ENCODE measurements at places on chromosomes 6 and 20.
A peak's percentile ranks its signal among the peaks of the same experiment; 100 is the strongest.

DNA sequence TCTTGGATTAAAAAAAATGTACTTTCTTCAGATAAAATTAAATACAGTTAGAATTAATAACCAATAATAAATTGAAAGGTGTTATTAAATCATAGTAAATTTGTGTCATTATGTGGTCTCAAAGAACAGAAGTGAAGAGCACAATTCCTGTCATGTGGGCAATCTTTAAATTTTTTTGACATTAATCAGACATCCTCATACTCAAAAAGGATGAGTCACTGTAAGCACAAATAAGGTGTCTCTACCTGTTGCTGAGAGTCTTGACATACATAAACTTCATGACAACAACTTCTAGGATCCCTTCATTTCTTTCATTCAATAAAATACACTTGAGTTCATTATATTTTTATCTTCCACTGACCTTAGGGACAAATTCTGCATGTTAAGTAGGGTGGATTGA is 76.1 kb downstream of the SLC22A3 start:
- no peak for DNase-seq

- peak; percentile 51 for DNase-seq
Observed at GRCh38 chr6:75196081-75196687, 9.7 kb downstream of the COL12A1 start.

GRCh38 chr6:155187106-155187505 is 76.7 kb upstream of the CLDN20 start:
- DNase-seq = no peak

- DNase-seq = peak; percentile 50
Observed at GRCh38 chr6:140344142-140344913, 969.9 kb upstream of the CITED2 start.

- no peak for DNase-seq
Observed at GRCh38 chr20:18048176-18048575, 9.5 kb downstream of the OVOL2 start.

- DNase-seq = no peak
Observed at GRCh38 chr6:157751547-157752200, 71.4 kb upstream of the SNX9 start.

DNA sequence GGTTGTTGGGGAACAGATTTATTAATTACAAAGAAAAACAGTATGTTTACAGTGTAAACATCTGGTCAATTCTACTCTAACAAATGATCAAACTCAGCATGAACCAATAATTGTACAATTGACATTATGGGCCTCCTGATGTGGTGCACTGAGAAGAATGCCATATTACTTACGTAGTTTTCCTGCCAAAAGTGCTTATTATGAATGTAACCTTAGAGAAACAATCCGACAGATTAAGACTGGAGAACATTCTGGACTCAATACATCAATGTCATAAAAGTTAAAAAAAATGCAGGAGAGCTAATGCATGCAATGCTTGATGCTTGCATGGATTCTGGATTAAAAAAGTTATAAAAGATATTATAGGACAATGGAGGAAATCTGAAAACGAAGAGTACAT is 69.0 kb downstream of the LYRM4 start:
- no peak for DNase-seq

GRCh38 chr6:139570166-139570565 is 195.7 kb upstream of the CITED2 start:
- no peak for DNase-seq

- DNase-seq = no peak
Observed at GRCh38 chr6:53573299-53573698, 28.4 kb upstream of the GCLC start.

DNA sequence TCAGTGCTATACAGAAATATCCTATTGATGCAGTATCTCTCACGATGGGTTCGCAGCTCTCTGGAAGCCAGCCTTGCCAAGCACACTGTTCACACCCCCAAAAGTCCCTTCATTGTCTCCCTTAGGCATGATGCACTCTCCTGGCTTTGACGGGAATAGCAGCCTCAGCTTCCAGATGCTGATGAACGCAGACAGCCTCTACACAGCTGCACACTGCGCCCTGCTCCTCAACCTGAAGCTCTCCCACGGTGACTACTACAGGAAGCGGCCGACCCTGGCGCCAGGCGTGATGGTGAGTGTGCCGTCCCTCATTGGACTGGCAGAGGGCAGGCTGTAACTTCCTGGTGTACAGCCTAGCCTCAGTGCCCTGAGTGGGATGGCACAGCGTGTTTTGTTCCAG is 60.0 kb upstream of the PBOV1 start:
- DNase-seq = peak; percentile 63

GRCh38 chr6:42970871-42971612 is 7.9 kb downstream of the PEX6 start:
- peak; percentile 35 for DNase-seq

DNA sequence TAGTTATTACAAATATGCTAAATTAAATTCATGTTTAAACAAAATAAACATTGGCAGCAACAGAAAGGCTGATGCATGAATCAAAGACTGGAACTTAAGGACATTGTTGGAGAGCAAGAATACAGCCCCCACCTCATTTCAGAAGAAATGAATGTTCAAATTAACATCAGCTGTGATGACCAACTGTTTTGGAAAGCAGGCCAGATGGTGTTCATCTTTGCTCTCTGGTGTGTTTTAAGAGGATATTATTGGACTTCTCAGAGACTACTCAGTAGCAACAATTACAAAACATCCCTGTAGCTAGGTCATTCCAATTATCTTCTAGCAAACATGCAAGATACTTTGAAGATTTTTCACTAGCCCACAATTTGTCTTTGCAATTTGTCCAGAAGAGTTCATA is 118.6 kb upstream of the DOK5 start:
- no peak for DNase-seq

GRCh38 chr20:58340853-58341252 is 31.3 kb downstream of the RAB22A start:
- peak; percentile 16 for DNase-seq

GRCh38 chr6:87762116-87762515 is 60.1 kb upstream of the AKIRIN2 start:
- DNase-seq = no peak

GRCh38 chr6:127533736-127534135 is 14.6 kb upstream of the MTCL3 start:
- DNase-seq = no peak

GRCh38 chr6:38901802-38902522 is 146.6 kb upstream of the GLP1R start:
- no peak for DNase-seq

DNA sequence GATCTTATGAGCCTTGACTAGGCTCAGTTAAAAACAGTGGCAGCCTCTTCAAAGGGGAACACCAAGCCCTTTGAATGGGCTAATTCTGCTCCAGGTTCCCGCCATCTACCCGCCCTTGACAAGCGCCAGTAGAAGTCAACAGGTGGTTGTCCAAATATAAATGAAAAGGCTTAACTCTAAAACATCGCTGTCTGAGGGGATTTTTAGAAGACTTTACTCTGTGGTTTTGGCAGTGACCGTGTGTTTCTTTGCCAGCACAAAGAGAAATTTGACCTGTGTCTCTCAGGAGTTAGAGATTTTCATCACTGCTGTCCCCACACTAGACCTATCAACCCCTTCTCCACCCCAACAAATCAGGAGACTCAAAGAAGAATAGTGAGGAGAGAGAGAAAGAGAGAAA is 19.8 kb upstream of the SIM1 start:
- no peak for DNase-seq

DNA sequence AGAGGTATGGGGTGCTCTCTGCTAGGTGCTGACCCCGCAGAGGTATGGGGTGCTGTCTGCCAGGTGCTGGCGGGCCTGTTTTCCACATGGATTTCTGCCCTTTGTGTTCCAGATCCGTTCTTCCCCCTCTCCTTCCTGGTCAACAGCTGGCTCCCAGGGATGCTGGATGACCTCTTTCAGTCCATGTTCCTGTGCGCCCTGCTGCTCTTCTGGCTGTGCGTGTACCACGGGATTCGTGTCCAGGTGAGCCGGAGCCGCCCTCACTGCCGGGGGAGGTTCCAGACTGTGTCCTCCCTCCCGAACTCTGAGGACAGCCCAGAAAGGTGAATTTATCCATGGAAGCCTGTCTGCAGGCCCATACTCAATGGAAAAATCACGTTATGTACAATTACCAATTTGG is 36.3 kb downstream of the DYNLT1 start:
- DNase-seq = no peak

GRCh38 chr20:51955756-51956155 is 153.4 kb upstream of the SALL4 start:
- no peak for DNase-seq

- DNase-seq = no peak
Observed at GRCh38 chr20:61595216-61595615, 343.2 kb downstream of the CDH4 start.

All from AG08395 (cell line).